ENCODE measurements at places on chromosomes 2 and 18.
A peak's percentile ranks its signal among the peaks of the same experiment; 100 is the strongest.

GRCh38 chr18:12744103-12744502, 41.3 kb downstream of the PSMG2 start:
- peak; percentile 82 for DNase-seq

DNA sequence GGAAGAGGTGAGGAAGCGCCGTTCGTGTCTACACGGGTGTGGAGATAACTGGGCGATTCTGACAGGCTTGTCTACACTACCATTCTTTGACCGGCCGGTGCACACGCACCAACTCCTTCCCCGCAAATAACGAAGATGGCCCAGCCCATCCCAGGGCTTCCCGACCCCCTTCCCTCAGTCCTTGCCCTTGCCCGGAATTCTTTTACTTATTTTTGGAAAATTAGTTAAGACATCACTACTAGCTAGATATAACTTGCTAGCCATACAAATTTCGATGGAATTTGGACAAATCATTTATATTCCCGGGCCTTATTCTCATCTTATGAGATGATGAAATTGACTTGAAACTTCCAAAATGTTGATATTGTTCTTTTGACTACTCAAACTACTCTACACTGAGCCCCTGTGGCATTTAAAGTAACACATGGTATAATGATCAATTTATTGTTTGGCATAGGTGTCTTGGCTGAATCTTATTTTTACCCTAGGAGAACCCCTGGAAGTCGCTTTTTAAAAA, 1.3 kb downstream of the ERICH2 start:
- DNase-seq: no peak

- DNase-seq: no peak
Measured at GRCh38 chr18:31241900-31242409, 76.0 kb upstream of the DSG1 start.

DNA sequence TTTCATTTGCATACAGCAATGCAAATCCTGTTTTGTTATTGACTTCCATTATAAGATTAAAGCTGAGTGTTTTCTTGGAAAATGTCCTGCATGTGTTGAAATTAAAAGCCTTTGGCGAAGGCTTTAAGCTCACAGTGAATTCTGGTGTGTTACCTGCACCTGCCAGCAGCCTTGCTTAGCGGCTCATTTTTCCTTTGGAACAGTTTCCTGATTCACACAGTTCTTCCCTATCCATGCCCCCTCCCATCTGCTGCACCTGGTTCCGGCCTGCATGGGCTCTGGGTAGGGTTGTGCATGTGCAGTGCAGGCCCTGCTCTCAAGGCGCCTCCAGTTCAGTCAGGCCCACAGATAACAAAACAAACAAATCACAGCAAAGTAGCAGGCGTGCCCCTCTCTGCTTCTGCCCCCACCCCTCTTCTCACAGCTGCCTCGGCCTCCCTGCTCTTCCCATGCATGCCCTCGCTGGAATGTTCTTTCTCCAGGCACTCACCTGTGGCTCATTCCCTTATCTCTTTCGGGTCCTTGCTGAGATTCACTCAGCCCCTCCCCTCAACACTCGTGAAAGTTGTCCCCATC, 15.8 kb downstream of the MTCL1 start:
- no peak for DNase-seq

- no peak for DNase-seq
Measured at GRCh38 chr2:1978706-1979105, 234.4 kb upstream of the PXDN start.

DNA sequence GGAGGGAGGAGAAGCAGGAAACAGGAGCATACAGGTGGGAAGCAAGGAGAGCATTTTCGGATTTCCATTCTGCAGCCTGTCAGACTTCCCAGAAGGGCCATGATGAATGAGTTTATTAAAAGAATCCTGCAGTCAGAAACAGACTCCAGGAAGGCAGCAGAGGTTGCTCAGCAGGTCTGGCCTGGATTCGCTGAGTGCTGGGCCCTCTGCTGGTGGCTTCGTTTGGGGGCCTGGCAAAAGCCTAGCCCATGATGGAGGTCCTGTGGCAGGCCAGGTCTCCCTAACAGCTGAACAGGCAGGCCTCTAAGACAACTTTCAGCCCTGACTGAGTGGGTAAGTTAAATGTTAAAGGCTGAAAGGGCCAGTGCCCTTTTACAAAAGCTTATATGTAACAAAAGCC, 108.2 kb upstream of the CAPN13 start:
- DNase-seq: no peak

- DNase-seq: no peak
Measured at GRCh38 chr2:116489944-116490343, 1324.5 kb upstream of the DDX18 start.

- DNase-seq: no peak
Measured at GRCh38 chr18:63181706-63182309, 137.8 kb downstream of the BCL2 start.

- no peak for DNase-seq
Measured at GRCh38 chr2:19224011-19224410, 134.4 kb downstream of the OSR1 start.

DNA sequence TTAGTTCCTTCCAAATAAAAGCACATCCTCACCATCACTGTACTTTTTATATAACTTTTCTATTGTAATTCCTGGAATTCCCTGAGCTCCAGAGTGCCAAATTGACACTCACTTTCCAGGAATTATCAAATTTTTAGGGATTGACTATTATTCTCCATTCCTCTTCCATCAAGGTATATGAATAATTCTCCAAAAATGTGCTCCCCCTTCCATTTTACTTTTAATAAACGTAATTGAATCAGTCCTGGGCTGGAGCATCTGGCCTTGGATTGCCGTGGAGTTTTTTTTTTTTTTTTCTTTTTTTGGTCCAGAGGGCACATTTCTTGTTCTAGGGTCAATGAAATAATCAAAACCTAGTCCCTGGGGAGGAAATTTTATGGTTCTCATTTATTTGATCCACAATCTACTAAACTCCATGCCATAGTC, 304.3 kb downstream of the CDCA7 start:
- DNase-seq: peak; percentile 58

- no peak for DNase-seq
Measured at GRCh38 chr2:160838691-160839090, 321.5 kb upstream of the TANK start.

GRCh38 chr2:85716346-85716914, 22.3 kb downstream of the GNLY start:
- DNase-seq: no peak

GRCh38 chr2:160132761-160133160, 67.3 kb downstream of the ITGB6 start:
- DNase-seq: no peak

DNA sequence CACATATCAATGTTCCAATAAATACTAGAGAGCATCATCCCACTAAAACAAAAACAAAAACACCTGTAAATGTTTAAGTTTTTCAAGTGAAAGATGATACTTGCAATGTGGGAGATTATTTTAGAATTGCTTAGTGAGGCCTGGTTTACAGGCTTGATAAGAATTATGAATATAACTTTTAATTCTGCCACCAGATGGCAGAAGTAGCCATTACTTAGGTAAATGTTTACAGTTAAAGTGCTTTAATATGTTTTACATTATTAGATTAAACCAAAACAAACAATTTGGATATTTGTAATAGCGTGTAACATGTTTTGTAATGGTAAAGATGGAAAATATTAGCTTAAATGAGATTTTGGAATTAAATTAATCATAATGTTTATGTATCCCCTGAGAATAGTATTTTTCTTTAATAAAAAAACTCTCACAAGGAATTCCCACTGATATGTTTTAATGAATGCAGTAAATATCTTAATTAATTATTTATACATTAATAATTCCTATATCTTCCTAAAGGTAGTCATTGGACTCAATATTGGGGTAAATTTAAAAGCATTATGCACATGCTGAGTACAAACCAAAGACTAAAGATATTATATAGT, 522.0 kb downstream of the SPAG16 start:
- peak; percentile 40 for DNase-seq
